Muscle of leg (tissue), 16 donors: ENCODE measurements at places on chromosomes 11 and 22. TPM values are rescaled to one million over a fixed set of nuclear protein-coding genes. Genes with fewer than 3 reads are reported as not detected.

Gene CADM1
- total RNA-seq: 37.1 TPM

DNA sequence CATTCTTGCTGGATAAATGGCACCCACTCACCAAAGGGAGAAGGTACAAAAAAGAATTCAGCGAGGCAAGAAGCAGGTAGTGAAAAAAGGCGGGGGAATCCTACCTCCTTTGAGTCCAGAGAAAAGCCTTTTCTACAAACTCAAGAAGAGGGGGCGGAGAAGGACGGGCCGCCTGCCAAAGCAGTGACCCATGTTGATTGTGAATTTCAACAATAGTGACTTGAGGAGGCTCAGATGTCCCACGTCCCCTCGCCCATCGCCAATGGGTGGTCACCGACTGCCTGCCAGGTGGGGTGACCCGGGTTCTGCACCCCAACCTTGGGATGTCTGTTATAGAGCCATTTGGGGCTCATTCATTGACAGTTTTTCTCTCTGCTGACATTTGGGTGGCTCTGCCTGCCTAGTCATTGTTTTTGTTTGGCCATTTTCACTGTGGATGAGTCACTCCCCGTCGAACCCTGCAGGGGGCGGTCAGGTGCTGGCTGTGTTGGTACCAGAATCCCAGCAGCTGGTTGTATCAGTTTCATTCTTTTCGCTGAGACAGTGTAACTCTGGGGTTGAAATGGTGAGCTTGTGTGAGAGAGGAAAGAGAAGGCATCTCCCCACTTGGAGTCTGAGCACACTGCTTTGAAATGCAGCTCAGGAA, 163.4 kb upstream of the NCAM1 start:
- H3K4me1 ChIP-seq: peaks cover 66% of the 10 kb centered on the region
- no peaks in the 10 kb centered on the region for H3K36me3 ChIP-seq
- H3K4me3 ChIP-seq: no peak overlapping the region
- no peaks in the 10 kb centered on the region for H3K27me3 ChIP-seq

GRCh38 chr11:73530109-73530508, 67.8 kb downstream of the FAM168A start:
- H3K36me3 ChIP-seq: no peaks in the 10 kb centered on the region
- H3K4me3 ChIP-seq: no peak overlapping the region
- no peaks in the 10 kb centered on the region for H3K4me1 ChIP-seq
- H3K27me3 ChIP-seq: no peaks in the 10 kb centered on the region

- H3K36me3 ChIP-seq: peaks cover 8% of the 10 kb centered on the region
- no peaks in the 10 kb centered on the region for H3K27me3 ChIP-seq
- no peak for DNase-seq
- H3K4me3 ChIP-seq: no peak overlapping the region
These were observed 19.5 kb downstream of the CBX7 start for GRCh38 chr22:39132871-39133524.

DNA sequence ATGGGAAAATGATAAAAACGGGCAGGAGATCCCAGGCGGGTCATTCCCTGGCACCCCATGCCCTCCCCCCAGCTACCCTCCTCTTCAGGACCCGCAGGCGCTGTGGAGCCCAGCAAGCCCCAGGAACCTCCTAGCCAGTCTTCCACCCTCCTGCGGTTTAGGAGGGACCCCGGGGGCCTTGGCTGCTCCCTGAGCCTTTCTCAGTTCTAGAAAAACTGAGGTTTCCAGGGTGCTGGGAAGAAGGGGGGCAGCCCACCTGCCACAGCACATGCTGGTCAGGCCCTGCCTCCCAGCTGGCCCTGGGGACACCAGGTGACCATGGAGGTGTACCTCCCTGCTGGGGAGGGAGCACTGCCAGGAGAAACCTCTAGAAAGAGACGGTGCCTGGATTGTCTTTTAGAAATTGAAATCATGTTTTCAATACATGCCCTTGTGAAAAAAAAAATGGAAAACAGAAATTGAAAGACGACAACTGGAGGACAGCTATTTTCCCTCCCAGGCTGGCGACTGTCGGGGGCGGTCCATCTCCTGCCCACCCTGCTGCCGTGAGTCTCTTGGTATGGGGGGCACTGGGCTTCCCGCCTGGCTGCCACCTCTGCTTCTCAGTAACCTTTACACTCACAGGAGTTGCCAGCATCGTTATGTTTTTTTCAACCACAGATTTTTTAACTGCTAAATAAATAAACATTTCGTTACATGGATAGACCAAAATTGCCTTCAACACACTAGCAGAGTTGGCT, 398.5 kb downstream of the TBC1D22A start:
- no peaks in the 10 kb centered on the region for H3K27me3 ChIP-seq
- peaks cover 22% of the 10 kb centered on the region for H3K4me1 ChIP-seq
- no peaks in the 10 kb centered on the region for H3K36me3 ChIP-seq
- H3K27ac ChIP-seq: no peak overlapping the region
- H3K4me3 ChIP-seq: no peak overlapping the region

- H3K4me3 ChIP-seq: no peak overlapping the region
- no peaks in the 10 kb centered on the region for H3K36me3 ChIP-seq
- H3K27ac ChIP-seq: no peak overlapping the region
- peak; percentile 90 for DNase-seq
- peaks cover 2% of the 10 kb centered on the region for H3K27me3 ChIP-seq
These were observed 8.4 kb upstream of the SLC22A8 start for GRCh38 chr11:63023841-63024648.

- H3K4me3 ChIP-seq: no peak overlapping the region
- H3K27me3 ChIP-seq: no peaks in the 10 kb centered on the region
- H3K36me3 ChIP-seq: no peaks in the 10 kb centered on the region
- peaks cover 11% of the 10 kb centered on the region for H3K4me1 ChIP-seq
- H3K27ac ChIP-seq: peak overlapping the region; percentile 20
- no peak for DNase-seq
These were observed 72.9 kb downstream of the CSNK2A3 start for GRCh38 chr11:11279956-11280689.
